Islet precursor cell (in vitro differentiated cells): ENCODE measurements at places on chromosomes 1 and 21.

DNA sequence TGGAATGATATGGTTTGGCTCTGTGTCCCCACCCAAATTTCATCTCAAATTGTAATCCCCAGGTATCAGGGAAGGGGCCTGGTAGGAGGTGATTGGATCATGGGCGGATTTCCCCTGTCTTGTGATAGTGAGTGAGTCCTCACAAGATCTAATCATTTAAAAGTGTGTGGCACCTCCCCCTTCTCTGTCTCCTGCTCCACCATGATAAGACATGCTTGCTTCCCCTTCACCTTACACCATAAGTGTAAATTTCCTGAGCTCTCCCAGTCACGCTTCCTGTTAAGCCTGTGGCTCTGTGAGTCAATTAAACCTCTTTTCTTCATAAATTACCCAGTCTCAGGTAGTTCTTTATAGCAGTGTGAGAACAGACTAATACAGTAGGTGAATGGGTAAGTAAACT is 109.3 kb downstream of the DMRTB1 start:
- DNase-seq: no peak

DNA sequence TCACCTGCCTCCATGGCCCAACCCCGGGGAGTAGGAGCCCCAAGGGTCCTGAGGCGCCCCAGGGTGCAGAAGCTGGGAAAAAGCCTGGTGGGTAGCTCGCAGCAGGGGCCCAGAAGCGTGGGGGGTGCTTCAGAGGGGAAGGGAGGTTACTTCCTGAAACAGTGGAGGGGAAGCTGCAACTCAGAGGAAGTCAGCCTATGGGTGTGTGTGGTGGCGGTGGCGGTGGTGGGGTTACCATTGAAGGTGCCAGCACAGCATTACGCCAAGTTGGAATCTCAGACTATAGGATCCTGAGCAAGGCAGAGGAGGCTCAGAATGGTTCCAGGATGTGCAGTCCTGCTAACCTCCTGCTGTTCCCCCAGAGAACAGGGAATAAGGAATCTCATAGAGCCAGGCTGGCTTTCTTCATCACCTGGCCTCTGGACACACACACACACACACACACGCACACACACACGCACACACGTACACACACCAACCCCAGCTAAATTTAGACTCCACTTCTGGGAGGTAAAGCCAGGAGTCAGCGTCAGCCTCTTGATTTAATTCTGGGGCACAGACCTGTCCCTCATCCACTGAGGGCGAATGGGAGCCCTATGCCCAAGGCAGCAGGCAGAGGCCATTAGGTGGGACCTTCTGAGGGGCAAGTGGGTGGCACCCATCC is 1.3 kb downstream of the DENND4B start:
- no peak for DNase-seq

GRCh38 chr1:154295408-154296235 is 23.2 kb downstream of the HAX1 start:
- DNase-seq: no peak

DNA sequence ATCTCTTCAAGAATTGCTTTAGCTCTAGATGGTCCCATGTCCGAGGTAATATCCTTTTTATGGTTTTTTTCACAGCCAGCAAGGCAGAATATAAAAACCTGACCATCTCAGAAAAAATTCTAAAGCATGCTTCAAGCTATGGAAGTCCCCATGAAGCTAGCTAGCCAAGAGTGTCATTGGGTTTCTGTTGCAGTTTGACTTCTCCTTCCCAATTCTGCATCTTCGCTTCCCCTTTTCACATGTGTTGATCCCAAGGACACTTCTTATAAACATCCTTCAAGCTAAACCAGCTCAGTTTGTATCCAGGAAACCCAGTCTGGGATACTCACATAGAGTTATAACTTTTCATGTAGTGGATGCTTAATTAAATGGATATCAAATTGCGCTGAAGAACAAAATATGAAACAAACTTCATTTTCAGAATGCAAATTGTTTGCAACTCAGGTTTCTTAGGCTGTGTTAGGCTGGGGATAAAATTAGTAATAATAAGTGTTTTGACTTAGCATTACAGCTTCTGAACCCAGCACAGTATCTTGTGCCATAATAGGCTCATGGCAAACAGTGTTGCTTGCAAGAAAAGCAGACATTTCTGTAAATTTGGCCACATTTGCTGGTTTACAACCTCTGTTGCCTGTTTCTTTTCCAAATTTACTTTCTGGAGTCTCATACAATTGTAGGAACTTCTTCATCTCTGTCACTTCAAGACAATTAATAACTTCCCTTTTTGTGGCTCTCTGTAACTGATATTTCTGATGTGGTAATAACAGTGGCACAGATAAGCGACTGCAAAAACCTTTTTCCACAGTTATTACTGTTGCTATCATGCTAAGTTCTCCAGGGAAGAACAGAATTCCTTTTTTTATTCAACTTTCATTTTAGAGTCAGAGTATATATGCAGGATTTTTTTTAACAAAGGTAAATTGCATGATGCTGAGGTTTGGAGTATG is 53.2 kb downstream of the NCAM2 start:
- DNase-seq: no peak

DNA sequence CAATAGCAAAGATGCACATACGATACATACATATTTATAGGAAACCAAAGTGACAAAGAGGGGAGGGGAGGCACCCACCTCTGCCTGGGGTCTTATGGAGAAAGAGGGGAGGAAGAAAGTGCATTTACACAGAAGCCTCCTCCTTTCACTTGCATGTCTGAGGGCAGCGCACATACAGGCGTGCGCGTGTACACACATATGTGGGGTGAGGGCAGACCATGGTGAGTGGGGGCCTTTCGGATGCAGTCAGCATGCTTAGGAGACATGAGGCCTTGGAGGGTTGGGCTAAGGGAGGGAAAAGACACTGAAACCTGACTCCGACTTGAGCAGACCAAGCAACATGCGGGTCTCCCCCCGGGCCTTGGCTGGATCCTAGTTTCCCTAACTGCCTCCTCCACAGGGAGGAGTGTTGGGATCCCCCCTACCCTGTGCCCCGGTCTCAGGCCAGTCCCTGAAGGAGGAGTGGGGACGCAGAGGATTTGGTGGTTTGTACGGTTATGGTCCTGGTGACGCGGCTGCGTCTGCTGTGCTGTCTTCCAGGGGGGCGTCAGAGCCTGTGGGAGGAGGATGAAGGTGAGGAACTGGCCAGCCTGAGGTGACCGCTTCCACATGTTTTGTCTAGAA is 15.2 kb downstream of the LRRC71 start:
- DNase-seq: no peak

GRCh38 chr1:40301066-40301465 is 16.0 kb downstream of the COL9A2 start:
- peak; percentile 38 for DNase-seq

DNA sequence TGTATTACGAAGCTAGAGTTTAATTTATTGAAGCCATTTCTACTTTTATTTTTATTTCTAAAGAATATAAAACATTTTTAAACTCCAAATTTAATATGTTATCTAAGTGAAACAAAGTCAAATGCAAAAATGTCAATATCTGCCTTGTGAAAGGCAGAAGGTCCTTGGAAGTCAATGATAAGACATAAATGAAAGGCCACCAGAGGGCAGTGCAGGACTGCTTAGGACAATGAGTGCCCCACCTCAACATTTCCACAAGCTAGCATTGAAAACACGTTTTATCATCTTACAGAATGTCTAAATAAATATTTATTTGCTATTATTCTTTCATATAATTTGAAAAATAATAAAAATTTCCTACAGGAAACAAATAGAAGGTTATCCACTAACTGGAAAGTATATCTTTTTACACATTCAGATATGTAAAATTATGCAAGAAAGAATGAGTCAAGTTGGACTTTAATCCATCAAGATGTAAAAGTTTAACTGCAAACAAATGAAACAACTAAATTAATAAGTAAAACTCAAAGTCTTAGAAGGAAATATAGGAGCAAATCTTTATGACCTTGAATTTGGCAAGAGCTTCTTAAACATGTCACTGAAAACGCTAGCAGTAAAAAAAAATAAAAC is 140.1 kb upstream of the FMN2 start:
- DNase-seq: peak; percentile 65

DNA sequence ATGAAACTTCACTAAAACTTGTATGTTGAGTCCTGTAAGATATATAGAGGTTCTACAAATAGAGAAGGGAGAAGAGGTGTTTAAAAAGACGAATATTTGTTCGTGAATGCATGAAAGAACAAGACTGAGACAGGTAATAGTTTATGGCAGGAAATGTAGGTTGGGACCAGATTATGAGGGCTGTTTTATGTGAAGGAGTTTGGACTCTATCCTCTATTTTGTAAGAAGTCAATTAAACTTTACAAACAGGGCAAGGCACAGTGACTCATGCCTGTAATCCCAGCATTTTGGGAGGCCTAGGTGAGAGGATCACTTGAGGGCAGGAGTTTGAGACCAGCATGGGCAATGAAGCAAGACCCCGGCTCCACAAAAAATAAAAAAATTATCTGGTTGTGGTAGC is 5.7 kb downstream of the SLC35A3 start:
- no peak for DNase-seq

GRCh38 chr1:119144813-119145212 is 4.4 kb upstream of the WARS2 start:
- DNase-seq: no peak

DNA sequence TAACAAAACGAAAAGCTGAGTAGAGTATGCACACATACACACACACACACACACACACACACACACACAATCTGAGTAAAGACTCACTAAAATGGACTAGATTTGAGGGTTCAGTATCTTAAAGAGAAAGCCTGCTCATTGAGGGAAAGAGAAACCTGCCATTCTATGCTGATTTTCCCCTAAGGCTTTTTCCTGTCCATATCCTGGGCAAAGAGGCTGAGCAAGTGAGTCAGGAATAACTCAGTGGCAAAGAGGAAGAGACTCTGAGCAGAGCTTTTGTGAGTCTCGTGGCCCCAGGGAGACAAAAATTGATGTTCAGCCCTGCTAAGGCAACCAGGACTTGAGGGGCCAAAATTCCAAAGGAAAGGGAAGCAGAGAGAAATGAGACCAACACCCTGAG is 37.3 kb upstream of the RUNX1 start:
- DNase-seq: peak; percentile 68

DNA sequence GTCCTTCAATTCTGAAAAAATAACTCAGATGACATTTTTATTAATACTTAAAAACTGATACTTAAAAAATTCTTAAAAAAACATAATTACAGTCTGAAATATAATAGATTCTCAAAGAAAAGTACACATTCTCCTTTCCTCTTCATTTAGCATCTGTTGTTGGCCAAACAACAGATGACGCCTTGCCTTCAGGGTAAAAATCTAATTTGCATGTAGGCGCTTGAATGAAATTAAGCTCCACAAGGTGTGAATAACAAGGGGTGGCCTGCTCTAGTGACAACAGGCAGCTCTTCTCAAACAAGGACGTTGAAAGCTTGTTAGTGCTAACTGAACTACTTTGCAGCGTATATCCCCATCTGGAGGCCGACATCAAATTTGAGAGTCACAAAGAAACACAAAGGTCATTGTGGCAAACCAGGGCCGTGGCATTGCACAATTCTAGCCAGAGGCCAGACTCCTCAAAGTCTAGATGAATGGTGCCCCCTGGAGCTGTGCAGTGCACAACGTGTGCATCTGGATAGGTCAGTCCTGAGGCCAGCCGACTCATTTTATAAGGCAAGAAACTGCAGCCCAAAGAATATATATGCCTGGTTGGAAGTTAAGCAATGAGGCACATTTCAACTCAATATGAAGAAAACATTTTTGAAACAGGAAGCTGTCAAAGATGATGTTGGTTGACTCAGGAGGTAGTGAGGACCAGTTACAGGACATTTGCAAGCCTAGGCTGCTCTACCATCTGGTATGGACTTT is 459.2 kb upstream of the RUNX1 start:
- peak; percentile 92 for DNase-seq

GRCh38 chr21:44977616-44978340 is 37.9 kb downstream of the SLX9 start:
- DNase-seq: no peak

GRCh38 chr1:28437264-28437923 is 67.9 kb downstream of the PHACTR4 start:
- peak; percentile 78 for DNase-seq

- no peak for DNase-seq
Measured at GRCh38 chr1:9596415-9597123, 7.9 kb downstream of the TMEM201 start.

DNA sequence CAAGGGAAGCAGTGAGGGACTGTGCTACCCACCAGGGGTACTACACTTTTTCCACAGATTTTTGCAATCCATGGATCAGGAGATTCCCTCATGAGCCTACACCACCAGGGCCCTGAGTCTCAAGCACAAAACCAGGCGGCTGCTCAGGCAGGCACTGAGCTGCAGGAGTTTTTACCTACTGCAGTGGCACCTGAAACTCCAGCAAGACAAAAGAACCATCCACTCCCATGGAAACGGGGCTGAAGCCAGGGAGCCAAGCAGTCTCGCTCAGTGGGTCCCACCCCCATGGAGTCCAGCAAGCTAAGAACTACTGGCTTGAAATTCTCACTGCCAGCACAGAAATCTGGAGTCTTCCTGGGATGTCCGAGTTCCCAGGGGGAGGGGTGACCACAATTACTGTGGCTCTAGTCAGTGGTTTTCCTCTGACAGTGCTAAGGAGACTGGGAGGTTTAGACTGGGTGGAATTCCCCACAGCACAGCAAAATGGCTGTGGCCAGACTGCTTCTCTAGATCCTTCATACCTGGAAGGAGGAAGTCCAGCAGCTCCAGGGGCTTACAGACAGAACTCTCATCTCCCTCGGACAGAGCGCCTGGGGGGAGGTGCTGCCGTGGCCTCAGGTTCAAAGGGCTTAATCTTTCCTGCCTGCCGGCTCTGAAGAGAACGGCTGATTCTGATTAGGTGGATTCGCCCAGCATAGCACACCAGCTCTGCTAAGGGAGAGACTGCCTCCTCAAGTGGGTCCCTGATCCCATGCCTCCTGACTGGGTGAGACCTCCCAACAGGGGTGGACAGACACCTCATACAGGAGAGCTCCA is 437.8 kb downstream of the LTN1 start:
- DNase-seq: peak; percentile 86

GRCh38 chr1:184953600-184954219 is 20.6 kb downstream of the NIBAN1 start:
- DNase-seq: no peak

DNA sequence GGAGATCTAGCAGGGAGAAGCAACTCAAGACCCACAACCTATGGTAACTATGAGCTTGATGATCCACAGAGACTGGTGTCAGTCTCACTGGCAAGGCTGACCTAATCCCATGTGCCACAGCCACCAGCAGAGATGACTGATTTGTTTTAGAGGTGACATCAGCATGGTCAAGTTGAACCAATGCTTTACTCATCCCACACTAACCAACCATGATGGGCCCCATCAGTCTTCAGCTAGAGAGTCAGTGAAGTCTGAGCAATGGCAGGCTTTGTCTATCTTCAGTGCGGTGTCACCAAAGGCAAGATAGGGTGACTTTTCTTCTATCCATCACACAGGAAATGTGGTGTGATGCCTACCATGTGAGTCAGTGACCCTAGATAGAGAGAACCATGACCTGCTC is 1470.7 kb downstream of the NCAM2 start:
- no peak for DNase-seq

- DNase-seq: no peak
Measured at GRCh38 chr1:96987186-96987703, 265.7 kb downstream of the PTBP2 start.

- no peak for DNase-seq
Measured at GRCh38 chr1:85146972-85147359, 53.9 kb downstream of the SYDE2 start.
